ENCODE measurements at places on chromosomes 4 and X. TPM values are rescaled to one million over a fixed set of nuclear protein-coding genes. Genes with fewer than 3 reads are reported as not detected.

The HS6ST2 gene
- 21.1 TPM for polyA plus RNA-seq

The TBC1D9 gene
- polyA plus RNA-seq, result 62.1 TPM

The SNX12 gene
- polyA plus RNA-seq, result 51.7 TPM

DNA sequence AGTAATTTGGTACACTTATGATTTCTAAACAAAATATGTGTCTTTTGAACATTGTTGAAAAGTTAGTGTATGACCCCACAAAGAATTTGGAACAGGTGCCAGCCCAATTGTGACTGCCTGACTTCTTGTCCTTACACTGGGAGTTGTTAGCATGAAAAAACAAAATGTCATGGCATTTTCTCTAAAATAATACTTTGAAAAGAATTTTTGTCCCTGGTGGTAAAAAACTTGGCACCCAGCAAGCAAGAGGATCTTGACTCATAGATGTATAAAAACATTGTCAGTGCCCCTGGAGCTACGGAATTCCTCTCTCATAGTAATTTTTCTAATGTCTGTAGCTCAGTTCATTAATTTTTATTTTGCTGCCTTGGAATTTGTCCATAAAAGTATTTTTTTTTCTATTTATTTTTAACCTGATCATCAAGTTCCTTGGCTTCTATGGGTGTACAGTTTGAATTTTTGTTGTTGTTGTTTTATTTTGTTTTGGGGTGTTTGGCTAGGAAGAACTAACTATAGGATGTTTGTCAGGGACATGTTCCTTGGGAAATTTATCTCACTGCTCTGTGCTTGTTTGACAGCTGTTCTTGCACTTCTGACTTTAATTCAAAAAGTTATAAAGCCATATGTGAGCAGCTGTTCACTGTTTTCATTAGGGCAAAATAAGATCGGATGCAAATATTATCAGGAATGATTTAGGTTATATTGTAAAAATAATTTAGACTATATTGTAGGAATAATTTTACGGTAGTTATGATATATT, 95.4 kb upstream of the NUDT6 start:
- no peak for DNase-seq

- DNase-seq, result no peak
Observed at GRCh38 chrX:100680756-100681155, 36.8 kb downstream of the SRPX2 start.

GRCh38 chr4:102585329-102585728, 84.2 kb downstream of the NFKB1 start:
- DNase-seq, result no peak

DNA sequence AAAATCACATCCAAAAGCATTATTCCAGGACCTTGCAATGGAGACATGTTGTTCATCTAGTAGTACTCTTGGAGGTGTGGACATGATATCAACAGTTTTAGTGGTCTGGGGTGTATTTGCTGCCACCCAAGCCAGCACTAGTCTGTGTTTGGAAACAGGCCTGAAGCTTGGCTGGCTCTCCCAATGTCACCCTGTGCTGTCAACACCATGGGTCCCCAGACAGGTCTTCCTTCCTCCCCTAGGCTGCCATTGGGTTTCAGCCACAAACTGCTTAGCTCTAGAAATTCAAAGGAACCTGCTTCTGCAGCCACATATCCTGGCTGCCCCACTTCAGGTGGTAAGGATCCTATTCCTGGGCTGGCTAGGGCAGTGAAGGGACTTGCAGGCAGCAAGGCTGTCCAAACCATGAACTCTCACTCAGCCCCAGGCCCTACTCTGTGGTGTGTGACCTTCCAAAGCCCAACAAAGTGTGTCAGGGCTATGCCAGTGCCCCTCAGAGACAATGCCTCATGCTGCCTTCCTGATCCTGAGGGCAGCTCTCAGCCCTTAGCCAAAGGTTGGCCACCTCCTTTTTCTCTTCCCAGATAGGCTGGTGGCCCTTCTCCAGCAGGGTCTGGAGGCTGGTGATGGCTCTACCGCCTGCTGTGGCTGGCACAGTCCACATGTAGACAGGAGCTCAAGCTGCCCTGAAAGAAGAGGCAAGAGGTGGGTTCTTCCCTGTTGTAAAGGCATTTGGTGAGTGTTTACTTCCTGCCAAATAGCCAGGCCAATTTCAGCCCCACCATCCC, 18.3 kb downstream of the AMER1 start:
- DNase-seq, result no peak

DNA sequence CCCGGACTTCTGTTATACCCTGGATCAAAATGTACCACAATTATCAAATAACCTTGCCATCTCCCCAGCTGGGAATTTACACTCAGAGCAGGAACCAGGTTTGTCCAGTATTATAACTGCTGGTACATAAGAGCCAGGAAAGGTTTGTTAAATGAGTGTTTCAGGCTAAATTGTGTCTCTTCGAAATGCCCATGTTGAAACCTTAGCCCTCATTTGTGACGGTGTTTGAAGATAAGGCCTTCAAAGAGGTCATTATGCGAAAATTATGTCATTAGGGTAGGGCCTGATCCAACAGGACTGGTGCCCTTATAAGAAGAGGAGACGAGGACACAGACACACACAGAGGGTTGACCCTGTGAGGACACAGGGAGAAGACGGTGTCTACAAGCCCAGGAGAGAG, 73.5 kb upstream of the DHRSX start:
- DNase-seq, result no peak

GRCh38 chr4:18846313-18846712, 824.8 kb upstream of the LCORL start:
- no peak for DNase-seq

GRCh38 chrX:19709117-19709811, 178.1 kb downstream of the SH3KBP1 start:
- DNase-seq, result no peak

- no peak for DNase-seq
Observed at GRCh38 chr4:69764311-69764710, 3.9 kb upstream of the SULT1B1 start.
